Aorta (tissue), 5 donors: ENCODE measurements at places on chromosomes 2 and 18.

- no peak for DNase-seq
These were observed 151.5 kb downstream of the NCK2 start for GRCh38 chr2:105895990-105896764.

- no peak for DNase-seq
These were observed 13.7 kb upstream of the TEX261 start for GRCh38 chr2:71008342-71008741.

DNA sequence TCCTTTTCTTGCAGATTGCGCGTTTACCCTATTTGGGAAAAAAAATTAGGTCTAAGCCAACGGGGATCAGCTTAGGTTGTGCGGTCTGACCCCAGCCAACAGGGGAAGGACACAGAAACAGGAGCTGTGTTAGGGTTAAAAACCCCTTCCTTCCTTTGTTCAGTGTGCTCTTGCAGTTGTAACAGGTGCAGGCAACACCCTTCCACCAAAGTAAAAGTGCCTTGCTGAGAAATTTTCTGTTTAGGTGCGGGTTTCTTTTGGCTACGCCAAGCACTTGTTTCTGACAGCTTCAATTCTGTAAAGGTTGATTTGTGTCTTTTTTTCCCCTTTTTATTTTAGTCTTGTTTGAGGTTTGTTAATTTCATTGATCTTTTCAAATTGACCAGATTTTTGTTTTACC is 92.5 kb downstream of the PTPN4 start:
- DNase-seq: no peak

DNA sequence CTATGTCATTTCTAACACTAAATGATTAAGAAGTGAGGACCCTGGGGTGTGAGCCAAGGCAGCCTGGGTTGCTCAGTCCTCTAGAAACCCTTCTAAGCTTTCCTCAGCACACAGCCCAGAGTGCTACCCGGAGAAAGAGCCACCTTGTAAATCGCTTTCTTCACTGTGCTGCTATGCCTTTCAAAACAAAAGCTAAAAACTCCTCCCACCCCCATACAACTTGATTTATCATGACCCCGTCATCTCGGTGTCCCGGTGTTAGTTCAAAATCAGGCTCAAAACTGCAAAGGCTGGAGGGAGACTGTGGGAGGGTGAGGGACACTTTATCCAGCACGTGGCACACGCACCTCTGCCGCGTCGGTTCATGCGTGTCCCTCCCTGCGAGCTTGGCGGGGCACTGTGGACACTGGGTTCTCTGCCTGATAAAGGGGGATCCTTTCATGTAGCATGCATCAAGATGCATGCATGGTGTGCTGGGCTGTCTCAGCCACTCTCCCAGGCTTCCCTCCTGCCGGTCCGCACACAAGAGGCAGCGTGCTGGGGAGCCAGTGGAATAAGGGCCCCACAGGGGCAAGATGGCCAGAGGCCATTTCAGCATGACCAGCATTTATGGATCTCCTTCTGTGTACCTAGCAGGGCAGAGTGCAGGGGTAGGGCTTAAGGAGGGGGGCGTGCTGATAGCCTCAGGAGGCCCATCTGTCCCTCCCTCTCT is 170.4 kb downstream of the SMAD7 start:
- peak; percentile 74 for DNase-seq

DNA sequence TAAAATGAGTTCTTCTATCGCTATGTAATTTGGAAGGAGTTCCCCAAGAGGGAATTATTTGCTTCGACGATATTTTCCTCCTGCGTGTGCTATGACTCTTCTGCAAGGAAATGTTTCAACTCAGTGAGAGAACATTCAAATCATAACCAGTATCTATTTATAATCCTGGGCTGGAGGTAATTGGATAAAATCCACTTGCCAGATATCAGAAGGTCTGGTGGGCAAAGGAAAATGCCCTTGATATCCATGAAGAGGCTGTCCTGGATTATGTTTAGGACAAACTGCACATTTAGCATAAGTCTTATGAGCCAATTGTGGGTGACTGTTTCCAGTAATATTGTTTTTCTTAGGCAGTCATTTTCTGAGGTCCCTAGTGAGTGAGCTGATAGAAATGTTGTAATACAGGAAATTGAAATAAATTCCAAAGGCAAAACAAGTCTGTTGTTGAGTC is 17.7 kb downstream of the RPIA start:
- no peak for DNase-seq

GRCh38 chr2:43082903-43083677 is 143.3 kb downstream of the ZFP36L2 start:
- DNase-seq: no peak

DNA sequence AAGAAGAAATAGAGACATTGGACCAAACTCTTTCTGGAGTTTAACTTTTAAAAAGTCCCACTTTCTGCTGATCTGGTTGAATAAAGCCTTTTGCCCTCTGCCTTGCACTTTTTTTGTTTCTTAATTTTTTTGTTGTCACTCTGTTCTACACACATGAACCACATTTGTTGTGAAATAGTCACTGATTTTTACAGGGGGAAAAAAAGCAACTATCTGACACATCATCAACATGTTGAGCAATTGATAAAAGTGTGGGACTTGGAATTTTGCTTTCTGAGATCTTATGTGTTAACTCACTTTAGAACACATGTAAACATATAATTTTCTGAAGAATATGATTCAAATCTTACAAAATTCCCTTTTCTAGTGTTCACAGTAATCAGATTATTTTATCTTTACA is 414.8 kb upstream of the FIGN start:
- no peak for DNase-seq

- DNase-seq: no peak
These were observed 37.1 kb downstream of the FAM161A start for GRCh38 chr2:61816480-61817355.

- no peak for DNase-seq
These were observed 60.6 kb upstream of the CUL3 start for GRCh38 chr2:224645722-224646121.

- DNase-seq: no peak
These were observed 42.0 kb upstream of the HS6ST1 start for GRCh38 chr2:128360711-128361110.

DNA sequence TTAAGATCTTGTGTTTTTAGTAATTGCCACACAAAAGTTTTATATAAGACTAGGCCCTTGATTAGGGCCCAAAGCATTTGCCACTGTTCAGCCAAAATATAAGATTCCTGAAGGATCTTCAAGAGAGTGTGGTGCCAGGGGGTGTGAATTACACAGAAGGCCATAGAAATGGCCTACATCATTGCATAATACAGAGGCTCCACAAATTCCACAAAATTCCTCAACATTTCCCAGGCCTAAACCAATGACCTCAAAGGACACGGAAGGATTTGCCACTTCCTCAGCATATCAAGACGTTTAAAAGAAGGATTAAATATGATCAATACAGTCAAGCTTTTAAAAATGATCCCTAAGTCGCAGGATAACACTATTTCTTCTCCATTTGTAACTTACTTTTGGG is 24.1 kb downstream of the COL6A3 start:
- DNase-seq: no peak

DNA sequence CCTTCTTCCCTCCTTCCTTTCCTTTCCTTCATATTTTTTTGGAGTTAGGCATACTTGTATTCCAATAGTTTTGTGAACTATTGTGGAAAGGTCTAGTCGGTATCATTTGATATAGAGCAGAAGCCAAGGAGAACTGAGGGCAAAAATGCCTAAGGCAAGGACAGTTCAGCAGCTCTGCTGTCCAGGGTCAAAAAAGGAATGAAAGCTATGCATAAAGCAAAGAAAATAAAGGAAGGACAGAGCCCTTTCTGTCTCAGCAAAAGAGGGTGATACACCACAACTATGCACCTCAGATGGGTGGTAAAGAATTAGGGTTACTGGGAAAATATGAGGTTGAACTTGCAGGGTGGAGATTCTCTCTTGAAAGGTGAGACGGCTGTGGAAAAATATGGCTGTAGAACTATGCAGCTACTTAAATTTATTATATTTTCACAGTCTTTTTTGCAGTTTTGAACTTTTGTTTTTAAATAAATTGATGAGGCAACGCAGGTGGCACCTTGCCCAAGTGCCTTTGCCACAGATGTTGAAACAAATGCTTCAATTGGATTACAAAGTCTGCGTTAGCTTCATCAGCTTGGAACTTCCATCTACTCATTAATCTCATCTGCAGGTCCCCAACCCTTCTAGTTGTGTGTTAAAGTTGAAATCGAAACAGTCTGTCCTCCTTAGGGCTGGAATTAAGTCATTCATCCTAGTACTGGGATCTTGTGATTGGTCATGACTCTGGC is 20.8 kb downstream of the LHCGR start:
- no peak for DNase-seq

- no peak for DNase-seq
These were observed 79.4 kb upstream of the ASB18 start for GRCh38 chr2:236343400-236344161.

DNA sequence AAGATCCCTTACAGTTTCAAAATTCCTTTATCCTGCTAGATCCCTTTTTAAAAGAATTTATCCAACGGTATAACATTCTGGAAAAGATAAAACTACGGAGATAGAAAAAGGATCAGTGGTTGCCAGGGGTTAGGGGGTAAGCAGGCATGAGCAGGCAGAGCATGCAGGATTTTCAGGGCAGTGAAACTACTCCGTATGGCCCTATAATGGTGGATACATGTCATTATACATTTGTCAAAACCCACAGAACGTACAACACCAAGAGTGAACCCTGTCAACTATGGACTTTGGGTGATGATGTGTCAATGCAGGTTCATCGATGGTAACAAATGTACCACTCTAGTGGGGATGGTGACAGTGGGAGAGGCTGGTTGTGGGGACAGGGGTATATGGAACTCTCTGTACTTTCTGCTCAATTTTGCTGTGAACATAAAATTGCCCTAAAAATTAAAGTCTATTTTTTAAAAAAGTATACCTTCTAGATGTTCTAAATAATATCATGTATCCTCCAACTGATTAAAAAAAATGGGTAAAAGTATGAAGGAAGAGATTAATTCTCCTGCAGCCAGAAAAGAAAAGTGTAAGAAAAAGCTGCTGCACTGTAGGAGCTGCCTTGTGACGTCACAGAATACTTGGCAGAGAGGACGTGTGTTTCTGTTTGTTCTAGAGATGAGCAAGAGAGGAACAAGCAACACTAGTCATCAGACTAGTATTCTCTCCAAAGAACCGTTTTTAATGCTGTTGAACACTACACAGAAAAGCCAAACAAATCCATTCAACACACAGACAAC is 23.6 kb downstream of the ANKRD44 start:
- peak; percentile 69 for DNase-seq

GRCh38 chr2:13158466-13158865 is 441.7 kb downstream of the TRIB2 start:
- no peak for DNase-seq

DNA sequence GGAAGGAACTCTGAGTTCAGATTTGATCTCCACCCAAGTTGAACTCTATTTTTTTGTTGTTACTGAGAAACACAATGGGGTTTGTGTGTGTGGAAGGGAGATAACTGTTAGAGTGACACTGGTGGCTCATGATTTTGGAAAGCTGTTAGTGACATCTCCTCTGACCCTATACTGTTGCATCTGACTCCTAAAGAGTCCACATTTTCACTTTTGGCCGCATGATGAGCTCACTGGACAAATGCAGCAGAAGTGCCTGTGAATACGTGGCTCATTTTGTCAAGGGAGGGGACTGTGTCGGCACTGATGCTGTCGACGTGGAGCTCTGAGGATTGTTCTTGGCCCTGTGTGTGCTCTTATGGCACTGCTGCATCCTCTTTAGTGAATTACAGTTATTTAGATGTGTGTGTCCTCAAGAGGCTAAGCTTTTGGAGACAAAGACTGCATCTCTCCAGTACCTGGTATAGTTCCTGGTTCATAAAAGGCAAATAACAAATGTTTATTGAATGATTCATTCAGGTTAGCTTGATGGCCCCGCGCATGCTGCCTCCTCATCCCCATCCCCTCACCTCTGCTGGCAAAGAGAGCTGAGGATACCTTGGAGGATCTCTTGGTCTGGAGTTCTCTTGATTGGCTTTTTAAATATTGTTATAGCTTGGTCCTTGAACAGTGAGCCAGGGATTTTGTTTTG is 135.4 kb downstream of the PHLPP1 start:
- DNase-seq: no peak

DNA sequence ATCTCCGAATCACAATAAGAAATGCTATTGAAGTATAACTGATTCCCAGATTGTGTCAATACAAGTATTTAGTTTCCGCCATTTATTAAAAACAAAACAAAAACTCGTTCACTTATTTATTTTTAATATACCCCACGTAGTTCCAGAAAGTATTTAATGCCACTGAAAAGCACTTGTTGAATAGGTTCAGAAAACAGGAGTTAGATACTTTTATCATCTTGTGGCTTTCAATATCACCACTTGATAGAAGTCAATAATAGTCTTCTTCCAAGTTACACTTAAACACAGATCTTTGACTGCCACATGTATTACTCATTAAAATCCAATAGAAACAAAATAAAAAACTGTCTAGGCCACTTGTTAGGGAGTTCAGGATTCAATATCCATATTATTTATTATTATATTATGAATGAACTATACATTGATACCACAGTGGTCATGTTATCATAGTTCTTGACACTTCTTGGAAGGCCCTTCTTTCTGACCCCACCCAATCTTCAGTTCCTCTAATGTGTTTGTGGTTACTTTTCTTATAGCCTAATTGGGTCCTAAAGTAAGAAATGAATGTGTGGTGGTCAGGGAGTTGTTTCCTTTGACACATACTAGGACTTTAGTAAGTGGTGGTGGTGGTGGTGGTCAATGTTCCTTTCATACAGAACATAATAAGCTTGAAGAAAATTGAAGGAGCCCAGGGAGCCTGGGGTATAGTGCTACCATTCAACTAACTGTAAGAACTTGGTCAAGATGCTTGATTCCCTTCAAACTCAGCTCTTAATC is 221.3 kb upstream of the ITGA4 start:
- no peak for DNase-seq

DNA sequence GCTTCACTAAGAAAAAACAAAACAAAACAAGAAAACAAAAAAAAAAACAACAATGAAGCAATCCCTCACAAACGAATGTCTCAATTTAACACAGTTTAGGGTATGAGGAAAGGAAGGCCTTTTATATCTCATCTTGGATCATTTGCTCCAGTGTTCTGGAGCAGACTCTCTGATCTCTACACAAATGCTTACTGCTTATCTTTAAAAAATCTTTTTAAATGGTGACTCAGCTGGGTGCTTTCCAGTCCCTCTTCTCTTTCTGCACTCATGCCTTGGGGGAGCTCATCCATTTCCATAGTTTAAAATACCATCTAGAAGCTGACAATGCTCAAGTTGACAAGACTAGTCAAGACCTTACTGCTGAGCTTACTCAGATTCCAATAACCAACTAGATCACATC is 56.2 kb downstream of the ETAA1 start:
- no peak for DNase-seq

DNA sequence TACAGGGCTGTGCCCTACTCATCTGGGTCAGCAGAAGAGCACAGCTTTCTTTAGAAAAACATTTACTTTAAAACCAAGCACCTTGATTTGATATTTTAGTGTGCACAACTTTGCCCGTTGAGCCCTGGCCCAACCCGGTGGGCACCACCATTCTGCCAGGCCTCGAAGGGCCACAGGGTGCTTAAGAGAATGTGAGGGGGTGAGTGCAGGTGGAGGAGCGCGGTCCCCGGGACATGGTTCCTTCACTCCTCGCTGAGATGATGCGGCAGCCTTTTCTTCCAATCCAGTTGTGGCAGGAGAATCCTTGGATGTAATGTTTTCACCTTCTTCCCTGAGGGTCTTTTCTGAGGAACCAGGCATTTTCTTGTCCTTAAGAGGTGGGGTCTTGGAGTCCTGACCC is 119.0 kb downstream of the RPIA start:
- no peak for DNase-seq
